HFFc6 (cell line): ENCODE measurements at places on chromosomes 7 and 10.
A peak's percentile ranks its signal among the peaks of the same experiment; 100 is the strongest.

DNA sequence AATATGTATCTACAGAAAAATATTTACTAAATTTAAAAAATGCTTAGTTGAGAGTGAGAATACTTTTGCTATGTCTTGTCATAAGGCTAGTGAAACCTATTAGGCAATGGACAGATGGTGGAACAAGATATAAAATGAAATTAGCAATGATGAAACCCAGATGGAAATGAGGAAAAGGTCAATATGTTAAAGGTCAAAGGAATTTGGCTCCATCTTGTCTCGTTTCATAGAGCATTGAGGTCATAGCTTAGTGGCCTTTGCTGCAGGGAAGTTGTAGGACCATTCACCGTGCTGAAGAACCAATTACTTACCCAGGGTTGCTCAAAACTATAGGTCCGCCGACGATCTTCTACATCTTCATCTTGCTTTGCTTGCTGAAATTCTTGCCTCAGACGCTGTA, 683.9 kb downstream of the PARD3 start:
- DNase-seq: no peak

- no peak for DNase-seq
These were observed 64.2 kb downstream of the PRLHR start for GRCh38 chr10:118531105-118531852.

DNA sequence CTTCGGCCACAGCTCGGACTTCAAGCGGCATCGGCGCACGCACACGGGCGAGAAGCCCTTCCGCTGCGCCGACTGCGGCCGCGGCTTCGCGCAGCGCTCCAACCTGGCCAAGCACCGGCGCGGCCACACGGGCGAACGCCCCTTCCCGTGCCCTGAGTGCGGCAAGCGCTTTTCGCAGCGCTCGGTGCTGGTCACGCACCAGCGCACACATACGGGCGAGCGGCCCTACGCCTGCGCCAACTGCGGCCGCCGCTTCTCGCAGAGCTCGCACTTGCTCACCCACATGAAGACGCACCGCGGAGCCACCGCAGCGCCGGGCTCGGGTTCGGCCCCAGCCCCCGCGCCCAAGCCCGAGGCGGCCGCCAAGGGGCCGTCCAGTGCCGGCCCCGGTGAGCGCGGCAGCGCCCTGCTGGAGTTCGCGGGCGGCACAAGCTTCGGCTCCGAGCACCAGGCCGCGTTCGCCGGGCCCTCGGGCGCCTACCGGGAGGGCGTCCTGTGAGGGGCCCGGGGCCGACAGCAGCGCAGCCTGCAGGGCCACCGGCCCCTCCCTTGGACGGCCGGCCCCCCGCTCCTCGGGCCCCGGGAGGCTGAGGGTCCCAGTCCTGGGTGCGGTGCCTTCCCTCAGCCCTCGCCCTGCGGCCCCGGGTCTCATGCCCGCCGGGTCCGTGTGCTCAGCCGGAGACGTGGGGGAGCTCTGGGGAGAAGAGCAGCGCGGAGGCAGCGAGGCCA, 17.2 kb downstream of the ZNF316 start:
- DNase-seq: no peak

GRCh38 chr10:31242902-31243301, 76.1 kb upstream of the ZEB1 start:
- DNase-seq: peak; percentile 94
